Lung microvascular endothelial cell (primary cell): ENCODE measurements at places on chromosomes 12 and 14.

DNA sequence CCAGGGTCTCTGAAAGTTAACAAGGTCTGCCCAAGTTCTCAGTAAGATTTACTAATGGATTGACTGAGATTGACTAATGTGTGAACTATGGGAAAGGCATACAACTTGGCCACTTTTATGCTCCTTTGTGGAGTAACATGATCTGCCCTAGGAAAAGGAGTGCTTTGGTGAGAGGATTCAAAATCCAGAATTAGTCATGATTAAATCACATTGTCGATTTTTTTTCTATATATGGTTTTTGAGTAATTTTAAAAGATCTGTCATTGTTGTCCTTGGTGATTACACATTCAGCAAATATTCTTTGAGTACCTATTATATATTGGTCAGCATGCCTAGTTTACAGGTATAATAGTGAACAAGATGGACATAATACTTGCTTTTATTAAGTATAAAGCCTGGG, 147.7 kb upstream of the SYT10 start:
- DNase-seq: no peak

- DNase-seq: no peak
These were observed 179.4 kb downstream of the EFCAB11 start for GRCh38 chr14:89775151-89775550.

DNA sequence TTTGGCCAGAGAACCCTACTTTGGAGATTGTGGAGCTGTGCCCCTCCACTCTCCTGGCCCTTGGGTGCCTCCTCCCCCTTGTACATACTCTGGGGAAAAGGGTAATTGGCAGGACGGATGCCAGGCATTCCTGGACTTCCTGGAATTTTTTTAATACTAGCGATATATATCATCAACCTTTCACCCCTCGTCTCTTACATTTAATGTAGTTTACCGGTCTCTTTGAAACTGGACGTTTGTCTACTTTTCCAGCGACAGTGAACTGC, 767 bp upstream of the CRY1 start:
- DNase-seq: peak; percentile 68

- DNase-seq: no peak
These were observed 14.4 kb downstream of the CD9 start for GRCh38 chr12:6214633-6215032.

- no peak for DNase-seq
These were observed 73.3 kb downstream of the B4GALNT3 start for GRCh38 chr12:532908-533565.

- DNase-seq: no peak
These were observed 67.9 kb downstream of the GNS start for GRCh38 chr12:64691227-64691794.

- DNase-seq: peak; percentile 59
These were observed 4.6 kb upstream of the CD4 start for GRCh38 chr12:6784761-6785160.

- DNase-seq: no peak
These were observed 18.6 kb upstream of the TMEM106C start for GRCh38 chr12:47944685-47945340.

DNA sequence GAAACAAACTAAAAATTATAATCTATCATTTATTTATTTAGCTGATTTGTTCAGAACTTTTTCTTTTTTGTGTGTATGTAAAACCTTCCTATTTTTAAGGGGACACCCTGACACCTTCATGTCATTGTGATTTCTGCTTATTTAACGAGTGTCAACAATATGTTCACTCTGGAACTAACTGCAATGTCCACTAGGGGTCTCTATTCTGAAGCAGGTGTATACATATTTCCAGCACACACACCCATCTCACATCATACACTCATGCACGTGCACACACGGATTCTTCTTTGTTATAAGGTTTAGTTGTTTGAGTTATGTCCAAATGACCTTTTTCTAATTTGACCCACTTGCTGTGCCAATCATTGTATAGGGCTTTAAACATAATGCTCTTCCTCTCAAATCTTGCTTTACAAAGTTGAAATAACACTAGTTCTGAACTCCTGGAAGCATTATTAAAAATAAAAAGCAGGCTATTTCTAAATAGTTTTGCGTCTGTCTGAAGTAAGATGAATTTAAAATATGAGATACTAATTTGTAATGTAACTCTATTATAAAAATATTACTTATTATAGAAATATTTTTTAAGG, 15.5 kb downstream of the E2F7 start:
- peak; percentile 91 for DNase-seq

GRCh38 chr12:94095618-94096017, 52.8 kb upstream of the PLXNC1 start:
- no peak for DNase-seq

- DNase-seq: peak; percentile 67
These were observed 811 bp downstream of the TMCC3 start for GRCh38 chr12:94649349-94650142.

DNA sequence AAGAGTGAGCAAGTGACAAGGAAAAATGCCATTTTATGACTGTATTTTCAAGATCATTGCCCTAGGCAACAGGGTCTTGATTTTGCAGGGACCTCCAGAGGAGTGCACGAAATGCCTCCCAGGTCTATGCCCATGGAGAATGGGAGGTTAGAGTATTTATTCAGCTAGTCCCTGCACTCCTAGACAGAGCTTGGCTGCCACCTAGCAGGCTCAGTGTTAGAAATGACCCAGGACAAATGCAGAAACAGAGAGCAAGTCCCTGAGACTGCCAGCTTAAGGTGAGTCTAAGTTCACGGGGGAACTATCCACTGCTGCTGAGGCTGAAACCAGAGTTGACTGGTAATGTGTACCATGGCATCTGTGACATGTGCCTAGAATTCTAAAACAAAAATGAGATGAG, 506.4 kb downstream of the MED13L start:
- no peak for DNase-seq

- DNase-seq: no peak
These were observed 6.4 kb upstream of the ALX1 start for GRCh38 chr12:85273381-85274314.
